ENCODE measurements at places on chromosomes 4 and X.

GRCh38 chrX:97330151-97330550, 446.4 kb downstream of the RPA4 start:
- H3K4me1 ChIP-seq = no peaks in the 10 kb centered on the region
- no peak overlapping the region for H3K27ac ChIP-seq
- no peaks in the 10 kb centered on the region for H3K27me3 ChIP-seq
- no peaks in the 10 kb centered on the region for H3K36me3 ChIP-seq
- H3K4me3 ChIP-seq = no peak overlapping the region
- no peak for DNase-seq

DNA sequence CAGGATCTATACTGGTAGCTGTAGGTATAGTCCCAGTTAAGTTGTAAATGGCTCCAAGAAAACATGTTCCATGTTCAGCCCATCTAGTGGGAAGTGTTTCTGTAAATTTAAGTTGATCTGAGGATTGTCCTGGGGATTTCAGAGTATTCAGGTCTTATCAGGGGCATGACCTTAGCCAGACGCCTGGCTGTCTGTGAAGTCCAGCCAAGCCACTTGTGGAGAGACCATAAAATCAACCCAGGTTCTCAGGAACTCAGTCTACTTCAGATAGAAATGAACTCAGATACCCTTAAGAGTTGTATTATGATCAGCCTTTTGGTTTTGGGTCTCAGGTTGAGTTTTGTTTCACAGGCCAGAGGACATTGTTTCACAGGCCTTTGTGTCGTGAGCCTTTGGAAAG, 95.9 kb downstream of the EGF start:
- no peaks in the 10 kb centered on the region for H3K27me3 ChIP-seq
- peaks cover 4% of the 10 kb centered on the region for H3K4me1 ChIP-seq
- no peaks in the 10 kb centered on the region for H3K36me3 ChIP-seq
- H3K4me3 ChIP-seq = no peak overlapping the region
- no peak overlapping the region for H3K27ac ChIP-seq

DNA sequence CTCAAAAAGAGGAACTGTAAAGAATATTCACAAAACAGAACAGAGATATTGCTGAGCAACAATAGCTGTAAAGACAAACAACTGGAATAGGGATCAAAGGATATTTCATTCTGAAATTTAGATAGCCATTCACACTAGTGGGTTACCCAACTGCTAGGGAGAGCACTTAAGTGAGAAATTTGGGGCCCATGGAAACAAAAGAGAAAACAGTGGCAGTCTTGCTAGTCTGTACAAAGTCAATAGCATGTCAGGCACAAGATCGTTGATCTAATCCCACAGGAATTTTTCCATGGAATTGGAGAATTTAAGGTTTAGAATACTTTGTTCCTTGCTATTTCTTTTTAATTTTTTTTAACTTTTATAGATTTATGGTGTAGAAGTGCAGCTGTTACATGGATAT, 467.0 kb downstream of the PCDH18 start:
- no peaks in the 10 kb centered on the region for H3K27me3 ChIP-seq
- no peak for DNase-seq
- H3K36me3 ChIP-seq = no peaks in the 10 kb centered on the region
- no peaks in the 10 kb centered on the region for H3K4me1 ChIP-seq

DNA sequence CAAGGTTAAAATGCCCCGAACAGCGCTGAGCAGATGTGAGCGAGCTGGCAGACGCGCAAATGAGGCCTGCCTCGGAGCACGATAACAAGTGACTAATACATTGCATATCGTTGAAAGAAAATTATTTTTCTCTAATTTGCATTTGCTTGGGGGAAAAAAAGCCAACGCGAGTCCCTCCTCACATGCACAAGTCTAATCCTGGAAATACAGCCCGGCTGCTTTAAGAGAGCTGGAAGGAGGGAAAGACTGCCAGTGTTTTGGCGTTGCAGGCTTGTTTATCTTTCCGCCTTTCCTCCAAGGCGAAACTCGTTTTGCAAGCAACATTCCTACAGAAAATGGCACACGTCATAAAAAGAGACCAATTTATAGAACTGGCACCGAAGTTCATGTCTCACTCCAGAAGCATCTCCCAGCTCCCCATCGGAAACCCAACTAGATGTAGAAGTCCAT, 12.6 kb downstream of the BCOR start:
- H3K4me1 ChIP-seq = peaks cover 44% of the 10 kb centered on the region
- H3K36me3 ChIP-seq = peaks cover 7% of the 10 kb centered on the region
- no peak for DNase-seq
- no peaks in the 10 kb centered on the region for H3K27me3 ChIP-seq
- no peak overlapping the region for H3K4me3 ChIP-seq
- no peak overlapping the region for H3K27ac ChIP-seq

GRCh38 chrX:46380148-46380752, 165.0 kb downstream of the ZNF674 start:
- H3K4me3 ChIP-seq = no peak overlapping the region
- no peaks in the 10 kb centered on the region for H3K36me3 ChIP-seq
- peaks cover 9% of the 10 kb centered on the region for H3K4me1 ChIP-seq
- no peak overlapping the region for H3K27ac ChIP-seq

All from activated naive CD8-positive, alpha-beta T cell treated with anti-CD3 and anti-CD28 coated beads for 36 hours (primary cell).